Stimulated activated CD4-positive, alpha-beta T cell treated with anti-CD3 and anti-CD28 coated beads, TNF-alpha, amount 100 ng/mL, for 1 hour (primary cell): ENCODE measurements at places on chromosomes 12 and 14.

GRCh38 chr14:102154821-102155549 lies 15.3 kb downstream of the WDR20 start:
- DNase-seq = no peak

DNA sequence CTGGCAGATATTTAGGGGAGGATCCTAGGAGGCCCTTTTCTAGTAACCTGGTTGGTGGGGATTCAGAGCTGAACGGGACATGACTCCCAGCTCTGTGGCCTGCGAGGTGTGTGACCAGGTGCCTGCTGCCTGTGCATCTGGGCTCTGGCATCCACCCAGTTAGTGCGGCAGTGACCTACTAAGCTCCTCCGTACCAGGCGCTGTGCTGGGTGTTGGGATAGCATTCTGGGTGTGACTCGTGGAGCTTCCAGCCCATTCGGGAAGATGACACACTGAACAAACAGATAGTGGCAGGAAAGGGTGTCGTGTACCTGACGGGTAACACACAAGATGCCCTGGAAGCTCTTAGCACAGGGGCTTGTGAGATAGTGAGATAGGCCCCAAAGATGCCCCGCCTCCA lies 80.9 kb downstream of the ACACB start:
- DNase-seq = no peak

DNA sequence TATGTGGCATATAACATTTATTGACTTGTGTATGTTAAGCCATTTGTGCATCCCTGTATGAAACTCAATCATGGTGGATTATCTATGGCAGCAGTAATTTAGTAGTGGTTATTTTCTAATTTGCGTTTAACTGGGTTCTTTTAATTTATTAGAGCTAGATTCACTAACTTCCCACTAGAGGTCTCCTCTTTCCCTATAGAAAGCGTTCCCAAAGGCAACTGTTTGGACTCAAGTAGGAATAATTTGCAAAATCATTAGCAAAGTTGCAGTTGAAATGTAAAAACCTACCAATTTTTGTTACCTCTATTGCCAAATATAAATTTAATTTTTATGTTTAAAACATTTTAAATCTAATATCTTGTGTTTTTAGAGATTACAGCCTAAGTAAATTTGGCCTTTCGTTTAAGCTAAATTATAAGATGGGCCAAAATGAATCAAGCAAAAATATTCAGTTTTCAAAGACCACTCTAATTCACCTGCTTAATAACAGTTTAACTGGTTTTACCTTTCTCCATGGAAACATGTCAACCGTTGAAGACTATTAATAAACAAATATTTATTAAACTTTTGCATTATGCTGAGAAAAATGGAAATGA lies 6.0 kb downstream of the DMAC2L start:
- DNase-seq = no peak

- no peak for DNase-seq
Measured at GRCh38 chr12:40202095-40203059, 22.4 kb upstream of the LRRK2 start.

DNA sequence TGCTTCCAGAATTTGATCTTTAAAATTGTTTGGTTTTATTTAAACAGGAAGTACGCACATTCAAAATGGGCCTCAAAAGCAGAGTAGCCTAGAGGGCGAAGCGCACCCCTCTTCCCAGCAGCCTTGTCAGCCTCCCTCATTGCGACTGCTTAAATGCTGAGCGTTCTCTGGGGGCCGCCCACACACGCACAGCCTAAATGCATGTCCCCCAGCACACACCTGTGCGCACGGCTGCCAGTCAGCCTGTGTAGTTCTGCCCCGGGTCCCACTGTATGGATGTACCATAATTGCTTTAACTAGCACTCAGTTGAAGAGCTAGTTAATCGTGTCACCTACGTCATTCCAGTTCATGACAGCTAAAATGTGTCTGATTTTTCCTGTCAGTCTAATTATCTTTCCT lies 79.3 kb downstream of the TESC start:
- no peak for DNase-seq

GRCh38 chr14:71243697-71244096 lies 336.4 kb downstream of the PCNX1 start:
- DNase-seq = no peak

DNA sequence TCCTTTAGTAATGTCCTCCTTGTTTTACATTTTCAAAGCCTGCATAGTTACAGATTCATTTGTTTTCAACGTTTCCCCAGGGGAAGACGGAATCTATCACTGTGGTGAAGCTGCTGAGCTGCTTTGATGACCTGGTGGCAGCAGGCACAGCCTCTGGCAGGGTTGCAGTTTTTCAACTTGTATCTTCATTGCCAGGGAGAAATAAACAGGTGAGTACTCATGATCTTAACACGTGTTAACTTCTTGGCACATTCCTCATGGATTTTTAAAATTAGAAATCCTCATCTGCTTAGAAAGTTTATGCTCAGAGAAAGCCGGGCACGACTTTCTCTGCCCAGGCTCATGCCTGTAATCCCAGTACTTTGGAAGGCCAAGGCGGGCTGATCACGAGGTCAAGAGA lies 44.5 kb downstream of the TECPR2 start:
- DNase-seq = no peak

DNA sequence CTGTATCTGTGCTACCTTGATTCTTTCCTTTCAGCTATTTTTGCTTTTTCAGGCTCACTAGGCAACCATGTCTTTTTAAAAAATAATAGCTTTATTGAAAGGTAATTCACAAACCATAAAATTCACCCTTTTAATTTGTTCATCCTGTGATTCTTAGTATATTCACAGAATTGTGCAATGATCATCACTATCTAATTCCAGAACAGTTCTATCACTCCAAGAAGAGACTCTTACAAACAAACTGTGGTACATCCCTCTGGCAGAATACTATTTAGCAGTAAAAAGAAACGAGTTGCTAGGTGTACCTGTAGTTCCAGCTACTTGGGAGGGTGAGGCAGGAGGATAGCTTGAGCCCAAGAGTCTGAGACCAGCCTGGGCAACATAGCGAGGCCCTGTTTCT lies 14.8 kb downstream of the CREBL2 start:
- no peak for DNase-seq

GRCh38 chr12:109010259-109010658 lies 10.6 kb downstream of the SVOP start:
- DNase-seq = no peak

GRCh38 chr14:73462048-73462715 lies 3.8 kb upstream of the NUMB start:
- DNase-seq = no peak

DNA sequence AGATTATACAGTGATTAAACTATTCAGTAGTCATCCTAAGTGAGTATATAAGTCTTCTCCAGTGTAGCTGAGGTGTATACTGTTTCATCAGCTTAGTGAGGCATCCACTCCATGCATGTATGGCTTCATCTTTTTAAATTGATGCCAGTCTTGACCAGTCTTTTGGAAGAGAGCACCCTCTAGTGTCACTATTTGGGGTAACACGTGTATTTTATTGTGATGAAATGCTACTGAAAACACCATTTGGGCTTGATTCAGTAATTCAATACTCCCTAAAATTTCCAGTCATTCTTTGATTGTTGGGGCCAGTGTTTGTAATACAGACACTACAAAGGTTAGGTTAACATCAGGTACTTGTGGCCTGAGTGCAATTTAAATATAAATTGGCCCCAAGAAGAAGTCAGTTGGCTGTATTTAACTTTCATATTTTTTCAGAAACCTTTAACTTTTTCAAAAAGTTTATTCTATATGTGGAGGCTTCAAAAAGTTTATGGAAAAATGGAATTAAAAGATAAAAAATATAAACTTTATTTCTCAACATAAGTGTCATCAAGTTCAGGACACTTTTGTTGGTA lies 35.3 kb downstream of the MIPOL1 start:
- no peak for DNase-seq

GRCh38 chr12:84150201-84150600 lies 762.4 kb downstream of the SLC6A15 start:
- no peak for DNase-seq

- no peak for DNase-seq
Measured at GRCh38 chr12:21528953-21529352, 2.9 kb downstream of the SPX start.

GRCh38 chr12:75374971-75375370 lies 15.9 kb upstream of the GLIPR1L2 start:
- no peak for DNase-seq

DNA sequence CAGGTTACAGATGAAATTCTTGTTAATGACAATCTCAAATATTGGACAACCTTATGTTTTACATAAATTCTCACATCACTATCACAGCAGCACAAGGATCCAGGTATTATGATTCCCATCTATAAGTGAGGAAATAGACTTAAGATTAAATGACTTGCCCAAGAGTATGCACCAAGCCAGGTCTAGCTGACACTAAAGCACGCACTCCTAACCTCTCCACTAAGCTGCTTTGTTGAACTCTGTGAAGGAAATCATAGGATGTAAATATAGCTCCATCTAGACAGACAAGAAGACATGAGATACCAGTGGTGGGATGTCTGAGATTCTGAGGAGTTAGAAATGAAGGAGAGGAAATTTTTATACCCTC lies 87.9 kb downstream of the PHLDA1 start:
- no peak for DNase-seq

- no peak for DNase-seq
Measured at GRCh38 chr14:50069325-50069724, 47.0 kb downstream of the VCPKMT start.

DNA sequence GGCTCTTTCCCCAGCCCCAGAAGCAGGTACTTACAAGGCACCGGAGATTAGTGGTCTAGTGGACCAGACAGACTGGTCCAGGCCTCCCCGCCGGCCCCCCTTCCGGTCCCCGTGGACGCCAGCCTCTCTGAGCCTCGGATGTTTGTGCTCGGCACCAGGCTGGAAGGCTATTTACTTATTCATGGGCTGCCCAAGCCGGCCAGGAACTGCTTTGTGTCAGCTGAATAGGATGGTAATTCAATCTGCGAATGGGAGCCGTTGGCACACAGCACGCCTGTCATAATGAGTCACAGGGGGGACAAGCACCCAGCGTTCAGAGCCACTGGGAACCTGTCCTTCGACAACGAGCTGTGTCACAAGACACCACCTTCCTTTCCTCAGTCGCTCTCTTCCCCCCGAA lies 82.3 kb downstream of the RIMBP2 start:
- no peak for DNase-seq

DNA sequence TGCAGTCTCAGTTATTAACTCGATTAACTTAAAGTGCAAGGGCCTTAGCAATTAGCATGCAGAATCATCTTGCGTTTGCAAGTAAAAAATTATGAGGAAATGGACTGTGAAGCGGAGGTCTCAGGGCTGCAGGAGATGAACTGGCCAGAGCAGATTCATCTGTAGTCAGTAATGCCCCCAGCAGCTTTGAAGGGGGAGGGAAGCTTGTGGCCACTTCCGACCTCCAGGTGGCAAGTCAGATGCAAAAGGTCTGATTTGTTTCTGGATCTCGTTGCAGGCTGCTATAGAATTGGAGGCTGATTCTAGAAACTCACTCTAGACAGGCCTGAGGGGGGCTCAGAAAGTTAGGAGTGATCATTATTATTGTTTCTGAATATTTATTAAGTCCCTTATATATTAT lies 107.4 kb upstream of the RGS6 start:
- no peak for DNase-seq

- DNase-seq = no peak
Measured at GRCh38 chr12:94592080-94592479, 58.3 kb downstream of the TMCC3 start.

GRCh38 chr14:61766151-61766550 lies 3.9 kb downstream of the SNAPC1 start:
- DNase-seq = no peak

DNA sequence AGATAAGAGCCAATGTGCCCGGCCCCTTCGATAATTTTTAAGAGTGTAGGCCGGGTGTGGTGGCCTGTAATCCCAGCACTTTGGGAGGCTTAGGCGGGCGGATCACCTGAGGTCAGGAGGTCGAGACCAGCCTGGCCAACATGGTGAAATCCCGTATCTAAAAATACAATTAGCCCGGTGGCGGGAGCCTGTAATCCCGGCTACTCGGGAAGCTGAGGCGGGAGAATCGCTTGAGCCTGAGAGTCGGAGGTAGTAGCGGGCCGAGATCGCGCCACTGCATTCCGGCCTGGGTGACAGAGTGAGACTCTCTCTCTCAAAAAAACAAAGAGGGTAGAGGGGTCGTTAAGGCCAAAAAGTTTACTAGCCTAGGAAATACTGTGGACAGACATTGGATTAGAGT lies 2.6 kb downstream of the KRAS start:
- no peak for DNase-seq

DNA sequence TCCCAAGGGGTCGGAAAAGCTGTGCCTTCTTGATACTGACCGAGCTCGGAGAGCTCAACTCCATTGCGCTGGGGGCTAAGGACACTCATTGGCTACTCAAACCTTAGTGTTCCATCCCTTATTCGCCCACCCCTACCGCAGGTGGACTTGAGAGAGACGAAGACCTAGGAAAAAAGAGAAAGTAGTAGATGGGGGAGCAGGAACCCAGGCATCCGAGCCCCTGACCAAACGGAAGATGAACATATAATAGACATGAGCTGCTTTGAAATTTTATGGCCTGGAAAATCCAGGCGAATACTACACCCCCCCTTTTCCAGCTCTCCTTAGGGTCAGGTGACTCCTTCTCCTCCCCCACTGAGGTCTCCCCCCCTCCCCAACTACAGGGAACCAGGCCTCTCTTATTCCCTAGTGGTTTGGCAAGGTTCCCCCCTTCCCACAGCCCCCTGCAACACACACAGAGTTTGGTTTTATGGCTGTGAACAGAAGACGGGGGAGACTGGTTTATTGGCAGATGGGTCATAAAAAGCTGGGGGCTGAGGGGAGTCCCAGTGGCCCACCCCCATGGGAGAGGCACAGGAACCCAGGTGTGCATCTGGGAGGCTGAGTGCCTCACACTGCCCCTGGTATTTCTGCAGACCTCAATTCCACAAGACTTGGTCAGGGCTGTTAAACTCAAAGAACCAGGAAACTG lies 1.6 kb downstream of the GDF11 start:
- DNase-seq = no peak

GRCh38 chr12:27824126-27824842 lies 44.2 kb upstream of the MANSC4 start:
- no peak for DNase-seq
